ENCODE measurements at places on chromosomes 6 and 20.

DNA sequence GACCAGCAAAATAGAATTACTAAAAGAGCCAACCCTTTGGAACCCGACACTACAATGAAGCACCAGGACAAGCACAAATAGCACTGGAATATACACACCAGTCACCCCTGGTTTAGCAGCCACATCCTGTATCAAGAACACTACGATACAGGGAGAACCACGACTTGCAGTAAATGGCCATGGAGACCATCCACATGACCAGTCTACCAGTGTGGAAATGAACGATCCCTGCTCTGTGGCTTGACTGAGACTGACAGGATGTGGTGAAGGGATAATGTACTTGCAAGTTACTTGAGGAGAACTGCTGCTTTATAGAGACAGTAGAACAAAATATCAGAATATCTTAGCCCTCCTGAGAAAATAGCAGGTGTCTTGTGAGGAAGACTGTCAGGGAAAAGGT, 169.6 kb downstream of the COL9A1 start:
- DNase-seq: no peak

DNA sequence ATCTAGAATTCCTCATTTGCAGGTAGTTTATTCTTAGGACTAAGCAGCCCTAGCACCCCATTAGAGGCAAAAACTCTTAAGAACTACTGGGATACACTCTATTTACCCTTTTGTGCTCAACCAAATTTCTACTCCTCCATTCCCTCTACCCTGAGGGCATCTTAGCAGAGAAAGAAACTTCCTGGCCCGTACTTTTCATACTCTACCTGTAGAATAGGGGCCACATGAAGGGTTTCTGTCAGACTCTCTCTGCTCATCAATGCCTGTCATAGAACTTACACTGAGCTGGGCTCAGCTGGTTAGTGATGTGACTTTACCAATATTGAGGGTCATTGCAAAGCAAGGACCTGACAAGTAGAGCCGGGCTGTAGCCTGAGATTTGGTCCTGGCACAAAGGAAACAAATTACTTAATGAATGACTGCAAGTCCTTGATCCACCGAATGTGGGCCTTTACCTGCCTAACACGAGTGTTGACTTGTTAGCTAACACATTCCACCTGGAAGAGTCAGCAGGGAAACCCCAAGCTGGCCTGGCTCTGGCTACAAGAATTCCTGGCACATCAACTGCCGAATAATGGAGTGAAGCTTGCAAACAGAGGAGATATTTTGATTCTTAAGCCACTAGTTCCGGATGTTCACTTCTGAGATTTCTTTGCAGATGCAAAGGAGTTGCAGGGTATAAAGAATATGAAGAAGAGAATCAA, 280.5 kb upstream of the JAG1 start:
- no peak for DNase-seq

- no peak for DNase-seq
Observed at GRCh38 chr20:23666698-23667097, 22.1 kb downstream of the CST4 start.

GRCh38 chr20:2320813-2321658, 25.2 kb downstream of the TGM3 start:
- DNase-seq: no peak

GRCh38 chr6:6586671-6587526, 1.6 kb upstream of the LY86 start:
- DNase-seq: no peak

GRCh38 chr6:5208057-5208456, 52.7 kb downstream of the LYRM4 start:
- DNase-seq: no peak

DNA sequence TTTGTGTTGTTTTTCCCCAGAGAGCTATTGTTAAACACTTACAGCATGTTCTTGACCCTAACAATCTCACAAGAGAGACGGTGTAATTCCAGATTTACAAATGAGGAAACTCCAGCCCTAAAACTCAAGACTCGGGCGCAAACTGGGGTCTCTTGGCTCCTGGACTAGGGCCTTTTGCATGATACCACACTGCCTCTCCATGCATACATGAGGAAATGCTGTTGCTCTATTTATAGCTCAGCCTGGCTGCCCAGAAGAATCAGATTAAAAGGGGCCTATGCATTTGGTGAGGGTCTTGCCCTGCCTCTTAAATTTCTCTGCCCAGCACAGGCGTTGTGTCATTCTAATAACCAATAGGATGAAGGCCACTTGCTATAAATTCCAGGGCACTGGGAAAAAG, 30.5 kb upstream of the SNRPB2 start:
- DNase-seq: no peak

Measured in stimulated activated CD4-positive, alpha-beta T cell treated with anti-CD3 and anti-CD28 coated beads, Interleukin-1b, Interleukin-23, amount 100 ng/mL, for 1 hour (primary cell).